ENCODE measurements at places on chromosomes 12 and 14.

DNA sequence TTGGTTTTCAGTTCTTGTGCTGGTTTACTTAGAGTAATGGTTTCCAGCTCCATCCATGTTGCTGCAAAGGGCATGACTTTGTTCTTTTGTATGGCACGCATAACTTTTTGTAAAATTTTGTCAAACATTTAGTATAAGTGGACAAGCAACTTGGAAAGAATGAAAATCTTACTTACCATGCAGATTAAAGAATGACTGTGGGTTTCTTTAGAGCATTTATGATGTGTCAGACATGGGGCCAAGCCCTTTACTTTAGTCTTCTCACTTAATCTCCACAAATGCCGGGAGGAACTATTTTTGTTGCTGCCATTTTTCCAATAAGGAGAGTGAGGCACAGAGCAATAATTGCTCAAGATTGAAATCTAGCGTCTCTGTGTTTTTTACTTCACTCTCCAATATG is 652.5 kb upstream of the TBX3 start:
- DNase-seq = no peak

- peak; percentile 90 for DNase-seq
Measured at GRCh38 chr12:49979016-49979586, 6.4 kb downstream of the AQP6 start.

DNA sequence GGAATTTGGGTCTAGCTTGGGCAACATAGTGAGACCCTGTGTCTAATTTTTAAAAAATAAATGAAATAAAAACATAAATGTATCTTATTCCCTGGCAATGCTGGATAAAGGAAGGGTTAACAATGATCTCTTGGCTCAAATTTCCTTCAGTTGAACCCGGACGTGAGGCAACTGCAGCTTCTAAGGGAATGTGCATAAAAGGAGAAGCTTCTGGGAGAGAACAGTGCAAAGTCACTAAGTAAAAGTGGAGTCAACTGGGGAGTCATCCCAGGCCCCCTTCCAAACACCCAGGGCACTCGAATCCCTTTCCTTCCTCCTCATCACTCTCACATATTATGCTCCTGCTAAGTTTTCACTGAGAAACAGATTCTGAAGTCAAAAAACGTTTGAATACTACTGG is 147.3 kb downstream of the PPM1H start:
- no peak for DNase-seq

- no peak for DNase-seq
Measured at GRCh38 chr12:53171725-53172329, 8.7 kb upstream of the ZNF740 start.

GRCh38 chr12:63985456-63985855 is 141.0 kb downstream of the SRGAP1 start:
- no peak for DNase-seq

DNA sequence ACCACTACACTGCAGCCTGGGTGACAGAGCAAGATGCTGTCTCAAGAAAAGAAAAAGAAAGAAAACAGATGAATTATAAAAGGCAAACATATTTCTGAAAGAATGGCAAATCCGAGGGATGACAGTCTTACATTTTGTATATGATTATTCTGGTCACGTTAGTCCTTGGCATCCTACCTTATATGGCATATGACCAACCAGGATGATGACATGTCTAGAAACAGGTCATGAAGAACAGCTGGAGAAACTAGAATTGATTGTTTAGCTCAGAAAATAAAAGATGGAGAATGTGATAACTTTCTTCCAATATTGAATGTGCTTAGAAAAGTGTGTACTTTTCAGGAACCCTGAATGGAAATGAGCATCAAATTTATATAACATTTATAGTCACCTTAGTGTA is 19.2 kb downstream of the SLC2A14 start:
- no peak for DNase-seq

GRCh38 chr12:8780389-8780788 is 42.0 kb upstream of the A2ML1 start:
- DNase-seq = no peak

DNA sequence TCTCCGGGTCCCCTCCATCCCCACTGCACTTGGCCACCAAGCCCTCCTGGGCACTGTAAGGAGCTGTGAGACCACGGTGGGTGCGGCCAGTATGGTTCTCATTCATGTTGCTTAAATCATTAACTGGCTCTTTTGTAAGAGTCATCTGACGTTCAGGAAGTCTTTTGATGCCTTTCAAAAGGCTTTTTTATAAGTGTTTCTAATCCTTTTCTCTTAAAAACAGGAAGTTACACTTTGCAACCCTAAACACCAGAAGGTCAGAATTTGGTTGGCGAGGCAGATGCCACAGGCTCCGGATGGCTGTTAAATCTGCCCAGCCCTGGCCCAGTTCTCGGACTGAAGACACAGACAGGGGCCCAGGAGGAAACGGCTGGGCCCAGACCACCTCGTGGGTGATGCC is 26.1 kb upstream of the DIO3 start:
- no peak for DNase-seq

DNA sequence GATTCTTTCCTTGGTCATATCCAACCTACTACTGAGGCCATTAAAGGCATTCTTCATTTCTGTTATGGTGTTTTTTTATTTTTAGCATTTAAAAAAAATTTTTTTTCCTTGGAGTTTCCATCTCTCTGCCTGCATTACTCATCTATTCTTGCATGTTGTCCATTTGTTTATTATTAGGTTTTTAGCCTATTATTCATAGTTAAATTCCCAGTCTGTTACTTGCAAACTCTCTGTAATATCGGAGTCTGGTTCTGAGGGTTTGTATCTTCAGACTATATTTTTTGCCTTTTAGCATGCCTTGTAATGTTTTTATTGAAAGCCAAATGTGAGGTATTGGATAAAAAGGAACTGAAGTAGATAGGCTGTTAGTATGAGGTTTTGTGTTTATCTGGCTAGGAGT is 284.3 kb downstream of the FUT8 start:
- no peak for DNase-seq

DNA sequence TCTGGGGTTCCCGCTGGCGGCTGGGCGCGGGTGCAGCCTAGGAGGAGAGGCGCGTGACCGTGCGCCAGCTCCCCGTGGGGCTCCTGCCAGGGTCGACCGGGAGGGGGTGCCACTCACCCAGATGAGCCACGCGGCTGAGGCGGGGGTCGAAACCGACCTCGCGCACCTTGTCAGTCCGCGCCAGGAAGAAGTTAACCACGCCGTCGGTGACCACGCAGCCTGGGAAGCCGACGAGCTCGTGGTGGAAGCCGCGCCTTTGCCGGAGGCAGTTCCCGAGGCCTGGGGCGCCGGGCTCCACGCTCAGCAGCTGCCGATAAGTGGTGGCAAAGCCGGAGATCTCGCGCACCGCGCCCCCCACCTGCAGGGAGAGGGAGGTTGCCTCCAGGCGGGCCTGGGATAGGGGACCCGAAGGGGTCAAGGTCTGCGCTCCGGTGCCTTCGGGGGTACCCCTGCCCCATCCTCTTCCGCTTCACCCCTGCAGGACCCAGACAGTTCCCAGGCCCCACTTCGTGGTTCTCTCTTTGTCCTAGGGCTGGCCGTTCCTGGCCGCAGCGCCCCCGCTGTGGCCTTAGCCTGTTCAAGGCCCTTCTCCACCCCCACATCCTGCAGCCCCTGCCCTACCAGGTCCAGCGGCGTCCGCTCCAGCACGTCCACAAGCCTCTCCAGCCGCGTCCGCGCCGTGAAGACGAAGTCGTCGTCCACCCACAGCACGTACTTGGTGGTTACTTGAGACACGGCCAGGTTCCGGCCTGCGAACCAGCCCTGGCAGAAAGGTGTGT is 5.3 kb downstream of the B4GALNT1 start:
- no peak for DNase-seq

DNA sequence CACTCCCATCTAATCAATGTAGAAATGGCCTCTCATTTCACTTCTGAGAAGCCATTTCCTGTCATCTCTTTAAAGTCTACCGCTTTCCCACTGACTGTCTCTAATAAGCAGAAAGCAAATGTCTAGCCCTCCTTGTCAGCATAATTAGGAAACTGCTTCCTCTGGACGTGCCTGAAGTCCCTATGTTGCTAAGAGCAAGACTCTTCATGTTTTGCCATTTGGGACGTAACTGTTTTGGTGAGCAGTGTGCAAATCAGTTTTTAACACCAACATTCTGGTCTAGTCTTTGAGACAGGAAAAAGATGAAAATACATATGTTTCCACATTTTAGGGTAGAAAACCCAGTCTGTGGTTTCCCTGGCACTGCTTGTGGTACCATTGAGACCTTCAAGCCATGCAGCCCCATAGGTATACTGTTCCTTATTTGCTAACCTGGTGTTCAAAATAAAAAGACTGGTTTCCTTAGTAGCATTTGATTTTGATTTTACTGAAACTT is 22.2 kb downstream of the IFNG start:
- no peak for DNase-seq

GRCh38 chr14:63544591-63545299 is 1.6 kb upstream of the PPP2R5E start:
- DNase-seq = no peak

DNA sequence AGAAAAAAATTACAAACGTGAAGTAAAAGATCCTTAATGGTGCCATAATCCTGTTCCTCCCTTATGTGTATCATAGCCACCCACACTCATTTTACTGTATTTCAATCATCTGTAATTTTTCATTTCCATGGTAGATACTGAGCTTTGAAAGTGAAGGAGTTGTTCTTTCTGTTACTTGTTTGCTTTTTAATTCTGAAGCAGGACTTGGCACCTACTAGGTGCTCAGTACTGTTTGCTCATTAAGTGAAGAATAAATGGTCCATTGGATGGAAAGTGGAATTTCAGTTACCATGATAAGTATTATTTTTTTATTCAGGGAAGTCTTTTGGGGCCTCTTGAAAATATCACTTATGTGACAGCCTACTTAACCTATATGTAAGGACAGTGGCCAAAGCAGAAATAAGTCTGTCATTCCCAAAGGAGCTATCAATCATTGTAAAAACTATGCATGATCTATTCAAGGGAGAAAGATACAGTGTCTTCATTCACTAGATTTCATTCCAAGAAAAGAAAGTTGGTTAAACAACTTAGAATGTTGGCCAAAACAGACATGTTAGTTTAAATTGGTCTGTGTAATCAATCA is 1244.4 kb upstream of the SEL1L start:
- no peak for DNase-seq

GRCh38 chr12:124130691-124131591 is 157.9 kb downstream of the ZNF664 start:
- DNase-seq = no peak

GRCh38 chr14:96999654-97000155 is 202.5 kb downstream of the VRK1 start:
- DNase-seq = no peak
